Suppressor macrophage treated with lipopolysaccharide for 4 hours (primary cell): ENCODE measurements at places on chromosomes 6 and 20.

- no peak for DNase-seq
Measured at GRCh38 chr20:61582196-61582923, 330.3 kb downstream of the CDH4 start.

- DNase-seq = no peak
Measured at GRCh38 chr6:13722880-13723279, 11.2 kb upstream of the RANBP9 start.

GRCh38 chr6:11320914-11321597, 88.6 kb upstream of the NEDD9 start:
- DNase-seq = no peak

GRCh38 chr6:152268846-152269442, 368.2 kb downstream of the SYNE1 start:
- DNase-seq = no peak

DNA sequence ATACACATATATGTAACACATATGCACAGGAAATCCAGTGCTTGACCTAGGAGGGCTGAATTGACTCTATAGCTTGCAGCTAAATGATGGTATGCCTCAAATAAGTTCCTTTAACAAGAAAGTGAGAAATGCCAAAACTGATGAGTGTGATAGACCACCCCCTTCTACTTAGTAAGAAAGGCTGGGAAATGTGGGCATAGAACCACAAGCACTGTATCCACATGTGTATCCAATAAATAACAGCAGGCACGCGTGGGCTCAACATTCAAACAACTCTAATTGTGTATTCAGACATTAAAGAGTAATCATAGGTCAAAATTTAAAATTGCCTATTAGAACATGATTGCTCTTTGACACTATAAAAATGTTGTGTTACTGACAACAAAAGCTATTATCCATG, 54.1 kb downstream of the FAM83B start:
- no peak for DNase-seq

DNA sequence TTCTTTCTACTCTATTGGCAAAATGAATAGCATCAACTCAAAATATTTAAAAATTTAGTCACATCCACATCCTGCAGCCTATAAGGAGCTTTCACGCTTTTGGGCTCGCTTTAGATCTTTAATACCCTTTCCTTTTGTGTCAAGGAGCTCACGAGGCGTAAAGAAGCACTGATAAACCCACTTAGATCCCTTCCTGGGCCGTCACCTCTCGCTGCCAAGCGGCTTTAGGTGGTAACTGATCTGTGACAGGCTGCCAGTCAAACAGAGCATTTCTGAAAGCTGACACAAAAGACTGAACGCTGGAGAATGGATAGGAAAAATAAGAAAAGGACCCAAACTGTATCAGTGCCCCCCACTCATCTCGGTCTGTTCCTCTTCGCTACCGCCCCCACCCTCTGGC, 385.7 kb upstream of the MMS22L start:
- DNase-seq = no peak

DNA sequence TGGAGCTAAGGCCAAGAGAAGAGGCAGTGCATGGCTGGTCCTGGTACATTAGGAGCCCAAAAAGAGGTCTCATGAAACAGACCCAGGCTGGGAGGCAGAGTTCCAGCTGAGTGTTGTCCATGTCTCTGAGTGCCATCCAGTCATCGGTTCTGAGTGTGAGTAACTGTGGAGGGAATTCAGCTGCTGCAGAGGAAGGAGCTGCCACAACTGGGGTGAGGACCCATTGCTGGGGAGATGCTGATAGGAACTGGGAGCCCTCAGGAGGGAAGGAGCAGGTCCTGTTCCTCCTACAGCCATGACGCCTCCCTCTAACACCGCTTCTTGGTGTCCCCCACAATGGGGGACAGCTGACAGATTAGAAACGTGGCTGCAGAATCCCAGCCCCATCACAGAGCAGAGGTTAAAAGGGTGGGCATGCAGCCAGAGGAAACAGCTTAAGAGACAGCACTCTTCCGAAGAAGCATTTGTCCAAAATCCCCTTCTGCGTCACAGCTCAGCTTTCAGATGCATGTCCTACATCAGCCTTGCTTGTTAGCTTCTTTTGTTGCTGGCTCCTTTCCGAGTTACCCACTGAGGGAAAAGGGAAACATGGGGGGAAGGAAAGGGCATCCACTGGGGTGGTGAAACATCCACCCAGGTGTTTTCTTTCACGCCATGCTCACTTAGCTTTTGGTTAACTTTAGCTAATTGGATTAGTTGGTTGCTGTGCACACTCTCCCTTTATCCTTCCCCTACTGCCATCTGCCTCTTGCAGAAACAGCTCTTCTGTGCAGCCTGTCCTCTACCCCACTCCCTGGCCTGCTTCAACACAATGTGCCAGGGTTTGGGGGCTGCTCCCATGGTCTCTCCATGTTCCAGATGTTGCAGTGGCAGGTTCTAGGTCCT, 239.2 kb downstream of the SYNDIG1 start:
- no peak for DNase-seq

DNA sequence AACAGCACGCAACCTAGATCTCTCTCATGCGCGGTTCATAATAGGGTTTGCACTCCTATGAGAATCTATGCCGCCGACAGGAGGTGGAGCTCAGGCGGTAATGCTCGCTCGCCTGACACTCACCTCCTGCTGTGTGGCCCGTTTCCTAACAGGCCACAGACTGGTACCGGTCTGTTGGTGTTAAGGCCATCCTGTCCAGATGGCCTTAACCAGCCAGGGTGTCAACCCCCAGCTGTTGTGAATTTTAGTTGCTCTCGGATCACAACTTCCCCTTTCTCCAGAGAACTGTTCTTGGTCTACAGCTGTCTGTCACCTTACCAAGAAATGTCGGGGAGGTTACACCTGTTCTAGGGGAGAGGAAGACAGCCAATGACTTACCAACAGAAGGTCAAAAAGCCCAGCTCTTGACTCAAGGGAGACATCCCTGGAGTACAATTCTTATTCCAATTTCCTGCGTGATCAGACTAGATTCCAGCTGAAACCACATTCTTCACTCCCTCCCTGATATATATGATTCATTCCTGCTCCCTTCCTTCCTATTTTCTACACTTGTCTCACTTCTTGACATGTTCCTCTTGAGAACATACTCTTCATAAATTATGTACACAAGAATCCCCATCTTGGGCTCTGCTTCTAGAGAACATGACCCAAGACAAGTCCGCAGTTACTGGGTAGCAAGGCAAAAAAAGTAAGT, 23.1 kb upstream of the DNAAF9 start:
- peak; percentile 66 for DNase-seq

GRCh38 chr6:1695546-1696462, 86.1 kb downstream of the FOXC1 start:
- no peak for DNase-seq

GRCh38 chr20:8670207-8670892, 398.5 kb upstream of the PLCB4 start:
- DNase-seq = no peak

- no peak for DNase-seq
Measured at GRCh38 chr20:2476742-2477615, 6.4 kb upstream of the SNRPB start.

- DNase-seq = peak; percentile 44
Measured at GRCh38 chr6:140921366-140922226, 1211.1 kb upstream of the GJE1 start.

- DNase-seq = no peak
Measured at GRCh38 chr6:114600381-114600780, 257.6 kb upstream of the HS3ST5 start.

DNA sequence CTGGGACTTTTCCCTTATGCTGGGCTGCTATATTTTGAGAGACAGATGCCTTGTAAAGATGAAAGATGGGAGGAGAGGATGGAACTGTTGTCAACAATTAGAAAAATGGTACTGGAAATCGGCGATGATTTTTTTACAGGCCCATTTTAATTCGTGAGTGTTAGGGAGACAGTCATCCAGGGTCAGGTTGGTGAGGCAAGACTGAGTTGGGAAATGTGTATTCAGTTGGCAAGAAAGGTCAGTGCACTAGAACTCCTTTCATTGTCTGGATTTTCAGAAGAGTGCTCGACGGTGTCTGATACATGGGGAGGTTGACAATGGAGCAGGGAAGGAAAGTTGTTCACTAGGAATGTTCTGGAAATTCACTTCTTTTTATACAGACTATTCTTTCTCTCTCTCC, 394.4 kb downstream of the QKI start:
- no peak for DNase-seq

- DNase-seq = peak; percentile 75
Measured at GRCh38 chr20:50588034-50588736, 78.0 kb downstream of the PTPN1 start.

DNA sequence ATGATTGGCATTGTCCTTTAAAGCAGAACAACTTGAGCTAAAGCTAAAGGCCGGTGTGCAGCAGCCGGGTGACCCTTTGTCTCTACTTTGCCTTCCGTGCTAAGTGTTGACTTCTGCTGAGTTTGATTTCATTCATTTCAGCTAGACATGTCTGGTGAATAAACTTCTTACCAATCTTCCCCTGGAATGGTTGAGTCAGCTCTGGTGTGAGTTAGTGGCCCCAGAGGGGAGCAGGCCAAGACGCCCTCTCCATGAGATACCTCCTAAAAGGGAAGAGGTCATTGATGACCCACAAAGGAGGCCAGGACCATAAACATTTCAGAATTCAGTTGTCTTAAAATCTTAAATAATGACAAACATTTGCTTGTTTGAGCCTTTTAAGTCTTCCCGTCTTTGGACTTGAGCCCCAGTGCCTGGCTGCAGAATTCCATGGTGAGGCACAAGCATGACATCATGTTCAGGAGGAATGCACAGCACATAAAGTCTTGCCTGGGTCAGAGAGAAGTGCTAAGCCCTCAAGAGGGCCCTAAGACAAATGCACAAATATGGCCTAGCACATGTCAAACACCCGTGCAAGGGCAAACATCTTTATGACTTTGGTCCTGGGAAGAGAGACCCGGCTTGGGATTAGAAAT, 96.3 kb upstream of the NEDD9 start:
- DNase-seq = no peak

DNA sequence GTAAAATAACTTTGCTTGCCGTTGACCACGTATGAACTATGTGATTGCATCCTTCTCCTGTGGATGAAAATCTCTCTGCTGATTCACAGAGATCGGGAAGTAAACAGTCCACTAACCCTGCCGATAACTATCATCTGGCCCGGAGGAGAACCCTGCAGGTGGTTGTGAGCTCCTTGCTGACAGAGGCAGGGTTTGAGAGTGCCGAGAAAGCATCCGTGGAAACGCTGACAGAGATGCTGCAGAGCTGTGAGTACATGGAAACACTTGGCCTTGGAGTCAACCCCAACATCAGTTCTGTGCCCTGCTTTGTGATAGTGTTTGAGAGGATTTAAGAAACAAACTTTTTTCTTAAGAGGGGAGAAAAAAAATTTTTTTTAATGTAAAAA, 937 bp downstream of the TAF8 start:
- DNase-seq = no peak

GRCh38 chr20:32071395-32072167, 19.5 kb downstream of the HCK start:
- DNase-seq = no peak

GRCh38 chr6:25369036-25369432, 89.9 kb downstream of the CARMIL1 start:
- no peak for DNase-seq

DNA sequence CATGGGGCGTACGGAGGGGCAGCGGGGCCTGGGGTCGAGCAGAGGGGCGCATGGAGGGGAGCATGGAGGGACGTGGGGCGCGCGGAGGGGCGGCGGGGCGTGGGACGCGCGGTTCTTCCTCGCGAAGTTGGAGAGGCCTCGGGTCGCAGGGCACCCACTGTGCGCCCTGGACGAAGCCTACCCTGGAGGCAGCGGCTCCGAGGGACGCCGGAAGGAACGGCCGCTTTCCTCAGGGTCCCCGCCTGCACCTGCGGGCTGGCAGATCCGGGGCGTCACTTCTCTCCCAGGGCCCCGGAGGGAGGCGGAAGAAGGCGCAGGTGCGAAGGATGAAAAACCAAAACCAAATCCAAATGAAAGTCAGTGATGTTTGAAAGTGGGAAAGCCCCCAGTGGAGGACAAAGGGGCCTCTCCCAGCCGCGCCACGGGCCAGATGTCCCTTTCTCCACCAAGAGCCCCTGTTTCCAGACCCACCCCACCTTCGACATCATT, 142.1 kb upstream of the PDE10A start:
- no peak for DNase-seq

DNA sequence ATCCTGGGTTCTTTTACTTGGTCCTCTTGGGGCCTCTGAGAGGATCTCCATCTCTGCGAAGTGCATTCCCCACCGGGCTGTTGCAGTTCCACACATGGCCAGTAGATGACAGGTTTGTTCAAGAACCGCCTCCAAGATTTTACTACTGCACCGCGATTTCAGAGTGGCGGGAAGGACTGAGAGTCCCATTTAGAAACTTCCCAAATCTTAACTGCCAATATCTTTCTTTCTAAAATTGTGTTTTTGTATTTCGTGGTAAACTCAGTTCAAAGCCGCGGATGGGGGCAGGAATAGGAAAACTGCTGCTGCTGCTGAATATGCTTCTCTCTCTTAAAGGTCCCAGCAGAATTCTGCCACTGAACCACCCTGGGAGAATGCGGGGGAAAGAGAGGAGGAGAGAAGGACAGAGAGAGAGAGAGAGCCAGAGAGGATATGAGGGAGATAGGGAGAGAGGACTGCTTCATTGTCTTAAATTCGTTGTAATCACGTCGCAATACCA, 8.6 kb upstream of the BTNL2 start:
- DNase-seq = peak; percentile 83

- DNase-seq = peak; percentile 70
Measured at GRCh38 chr6:41439524-41440418, 104.4 kb downstream of the NCR2 start.

DNA sequence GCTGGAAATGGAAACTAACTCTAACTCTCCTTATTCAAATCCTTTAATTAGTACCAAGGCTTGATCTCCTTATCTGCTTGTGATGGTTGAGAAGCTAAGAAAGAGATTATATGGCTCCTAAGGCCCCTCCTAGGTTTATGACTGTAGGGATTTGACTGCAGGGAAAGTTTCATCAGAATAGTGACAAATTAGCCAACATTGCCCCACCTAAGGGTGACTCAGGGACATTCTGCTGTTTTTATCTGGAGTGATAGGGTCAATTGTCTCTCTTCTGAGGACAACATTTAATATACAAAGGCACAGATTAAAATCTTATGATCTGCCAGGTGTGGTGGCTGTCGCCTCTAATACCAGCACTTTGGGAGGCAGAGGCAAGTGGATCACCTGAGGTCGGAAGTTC, 138.1 kb upstream of the MARCKS start:
- peak; percentile 59 for DNase-seq

GRCh38 chr20:44038681-44039123, 124.0 kb downstream of the TOX2 start:
- DNase-seq = no peak
